Tibial nerve (tissue), 4 donors: ENCODE measurements at places on chromosomes 5 and 9. TPM values are rescaled to one million over a fixed set of nuclear protein-coding genes. Genes with fewer than 3 reads are reported as not detected.
A peak's percentile ranks its signal among the peaks of the same experiment; 100 is the strongest.

GRCh38 chr5:14650052-14650451 is 14.5 kb upstream of the OTULIN start:
- H3K4me1 ChIP-seq, result no peaks in the 10 kb centered on the region
- no peak overlapping the region for H3K4me3 ChIP-seq
- peaks cover 5% of the 10 kb centered on the region for H3K27me3 ChIP-seq
- no peaks in the 10 kb centered on the region for H3K36me3 ChIP-seq

GRCh38 chr5:79992891-79993657 is 2.0 kb upstream of the MTX3 start:
- no peaks in the 10 kb centered on the region for H3K27me3 ChIP-seq
- H3K27ac ChIP-seq, result no peak overlapping the region
- H3K36me3 ChIP-seq, result no peaks in the 10 kb centered on the region
- H3K4me3 ChIP-seq, result no peak overlapping the region
- DNase-seq, result no peak

DNA sequence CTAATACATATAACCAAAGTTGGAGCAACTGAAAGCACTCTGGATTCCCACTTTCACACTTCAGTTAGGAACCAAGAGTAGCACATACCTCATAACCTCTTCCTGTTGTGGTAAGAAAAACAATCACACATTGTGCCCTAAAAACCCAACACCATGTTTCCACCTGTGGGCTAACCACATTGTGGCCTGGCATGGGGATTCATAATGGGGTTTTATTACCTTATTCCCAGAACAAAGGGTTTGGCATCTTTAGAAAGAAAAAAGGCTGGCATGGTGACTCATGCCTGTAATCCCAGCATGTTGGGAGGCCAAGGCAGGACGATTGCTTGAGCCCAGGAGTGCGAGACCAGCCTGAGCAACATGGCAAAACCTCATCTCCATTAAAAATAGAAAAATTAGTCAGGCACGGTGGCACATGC is 60.6 kb downstream of the HSD17B3 start:
- H3K4me3 ChIP-seq, result no peak overlapping the region
- H3K27ac ChIP-seq, result no peak overlapping the region
- DNase-seq, result no peak
- H3K36me3 ChIP-seq, result no peaks in the 10 kb centered on the region
- H3K27me3 ChIP-seq, result no peaks in the 10 kb centered on the region
- H3K4me1 ChIP-seq, result peaks cover 3% of the 10 kb centered on the region

- H3K36me3 ChIP-seq, result no peaks in the 10 kb centered on the region
- H3K4me3 ChIP-seq, result no peak overlapping the region
- H3K4me1 ChIP-seq, result no peaks in the 10 kb centered on the region
- no peaks in the 10 kb centered on the region for H3K27me3 ChIP-seq
- no peak overlapping the region for H3K27ac ChIP-seq
- DNase-seq, result no peak
Observed at GRCh38 chr5:13553896-13554295, 390.6 kb downstream of the DNAH5 start.

DNA sequence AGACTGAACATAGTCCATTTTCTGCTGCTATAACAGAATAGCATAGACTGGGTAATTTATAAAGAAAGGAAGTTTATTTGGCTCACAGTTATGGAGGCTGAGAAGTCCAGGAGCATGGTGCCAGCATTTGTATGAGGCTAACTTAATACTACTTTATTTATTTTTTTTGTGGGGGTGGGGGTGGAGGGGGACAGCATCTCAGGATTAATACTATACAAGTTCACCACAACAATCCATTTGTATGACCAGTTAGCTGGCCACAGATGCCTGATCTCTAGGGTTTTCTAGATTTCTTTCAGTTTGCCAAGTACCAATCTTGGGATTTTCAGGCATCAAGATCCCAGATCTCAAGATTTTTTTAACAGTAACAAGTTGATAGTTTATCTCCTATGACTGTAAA is 20.3 kb downstream of the ANGPTL2 start:
- H3K4me3 ChIP-seq, result no peak overlapping the region
- no peak overlapping the region for H3K27ac ChIP-seq
- DNase-seq, result no peak
- peaks cover 17% of the 10 kb centered on the region for H3K36me3 ChIP-seq
- no peaks in the 10 kb centered on the region for H3K4me1 ChIP-seq

GRCh38 chr9:128124873-128125579 is 2.5 kb downstream of the PTGES2 start:
- H3K27ac ChIP-seq, result no peak overlapping the region
- peak; percentile 53 for DNase-seq
- peak overlapping the region; percentile 10 for H3K4me3 ChIP-seq
- H3K4me1 ChIP-seq, result peaks cover 40% of the 10 kb centered on the region
- no peaks in the 10 kb centered on the region for H3K36me3 ChIP-seq

- H3K27me3 ChIP-seq, result no peaks in the 10 kb centered on the region
- H3K4me3 ChIP-seq, result no peak overlapping the region
- peaks cover 49% of the 10 kb centered on the region for H3K36me3 ChIP-seq
- peaks cover 59% of the 10 kb centered on the region for H3K4me1 ChIP-seq
Observed at GRCh38 chr5:132487095-132487428, 3.5 kb downstream of the IRF1 start.

Gene STING1
- total RNA-seq, result 68.8 TPM

GRCh38 chr9:7115606-7116005 is 357.8 kb downstream of the KDM4C start:
- no peak overlapping the region for H3K4me3 ChIP-seq
- no peak for DNase-seq
- no peaks in the 10 kb centered on the region for H3K27me3 ChIP-seq
- H3K4me1 ChIP-seq, result no peaks in the 10 kb centered on the region
- H3K36me3 ChIP-seq, result no peaks in the 10 kb centered on the region
- no peak overlapping the region for H3K27ac ChIP-seq

GRCh38 chr5:140630292-140631035 is 2.5 kb downstream of the CD14 start:
- H3K4me3 ChIP-seq, result no peak overlapping the region
- no peak overlapping the region for H3K27ac ChIP-seq
- no peaks in the 10 kb centered on the region for H3K36me3 ChIP-seq
- H3K27me3 ChIP-seq, result no peaks in the 10 kb centered on the region
- no peak for DNase-seq

Gene ENC1
- total RNA-seq, result 11.7 TPM

Gene ADGRD2
- total RNA-seq, result not detected

DNA sequence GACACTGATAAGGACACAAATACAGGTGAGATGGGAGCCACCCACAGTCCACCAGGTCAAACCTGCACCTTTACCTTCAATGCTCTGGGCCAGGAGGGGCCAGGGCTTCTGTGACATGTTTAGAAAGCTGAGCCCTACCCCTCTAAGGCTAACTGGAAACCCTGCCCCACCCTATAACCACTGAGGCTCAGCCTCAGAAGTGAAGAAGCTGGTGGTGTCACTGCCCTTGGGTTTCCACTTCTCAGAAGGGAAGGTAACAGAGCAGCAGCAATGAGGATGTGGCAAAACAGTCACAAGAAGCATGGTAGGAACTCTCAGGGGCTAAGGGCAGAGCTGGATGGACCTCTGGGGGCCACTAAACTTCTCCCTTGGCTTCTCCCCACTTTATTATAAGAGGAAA is 6.0 kb downstream of the PDGFRB start:
- no peaks in the 10 kb centered on the region for H3K27me3 ChIP-seq
- no peak for DNase-seq
- H3K36me3 ChIP-seq, result no peaks in the 10 kb centered on the region
- no peak overlapping the region for H3K4me3 ChIP-seq

Gene FAT2
- not detected for total RNA-seq

DNA sequence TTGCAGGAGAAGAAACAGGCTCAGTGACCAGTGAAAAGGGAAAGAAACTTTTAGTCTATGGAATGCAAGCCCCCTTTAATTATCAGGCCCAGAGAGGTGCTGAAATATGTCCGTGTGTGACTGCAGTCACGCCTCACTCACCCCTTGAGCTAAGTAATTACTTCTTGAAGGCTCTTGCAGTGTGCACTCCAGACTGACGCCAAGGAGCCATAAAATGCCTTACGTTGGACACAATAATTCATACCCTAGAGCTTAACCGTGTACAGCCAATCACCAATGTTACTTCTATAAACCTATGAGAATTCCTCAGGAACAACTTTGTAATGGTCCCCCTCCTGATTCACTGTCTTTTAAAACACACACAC is 242.2 kb downstream of the SYK start:
- DNase-seq, result no peak
- H3K4me3 ChIP-seq, result no peak overlapping the region
- no peaks in the 10 kb centered on the region for H3K4me1 ChIP-seq
- no peaks in the 10 kb centered on the region for H3K27me3 ChIP-seq
- no peaks in the 10 kb centered on the region for H3K36me3 ChIP-seq

DNA sequence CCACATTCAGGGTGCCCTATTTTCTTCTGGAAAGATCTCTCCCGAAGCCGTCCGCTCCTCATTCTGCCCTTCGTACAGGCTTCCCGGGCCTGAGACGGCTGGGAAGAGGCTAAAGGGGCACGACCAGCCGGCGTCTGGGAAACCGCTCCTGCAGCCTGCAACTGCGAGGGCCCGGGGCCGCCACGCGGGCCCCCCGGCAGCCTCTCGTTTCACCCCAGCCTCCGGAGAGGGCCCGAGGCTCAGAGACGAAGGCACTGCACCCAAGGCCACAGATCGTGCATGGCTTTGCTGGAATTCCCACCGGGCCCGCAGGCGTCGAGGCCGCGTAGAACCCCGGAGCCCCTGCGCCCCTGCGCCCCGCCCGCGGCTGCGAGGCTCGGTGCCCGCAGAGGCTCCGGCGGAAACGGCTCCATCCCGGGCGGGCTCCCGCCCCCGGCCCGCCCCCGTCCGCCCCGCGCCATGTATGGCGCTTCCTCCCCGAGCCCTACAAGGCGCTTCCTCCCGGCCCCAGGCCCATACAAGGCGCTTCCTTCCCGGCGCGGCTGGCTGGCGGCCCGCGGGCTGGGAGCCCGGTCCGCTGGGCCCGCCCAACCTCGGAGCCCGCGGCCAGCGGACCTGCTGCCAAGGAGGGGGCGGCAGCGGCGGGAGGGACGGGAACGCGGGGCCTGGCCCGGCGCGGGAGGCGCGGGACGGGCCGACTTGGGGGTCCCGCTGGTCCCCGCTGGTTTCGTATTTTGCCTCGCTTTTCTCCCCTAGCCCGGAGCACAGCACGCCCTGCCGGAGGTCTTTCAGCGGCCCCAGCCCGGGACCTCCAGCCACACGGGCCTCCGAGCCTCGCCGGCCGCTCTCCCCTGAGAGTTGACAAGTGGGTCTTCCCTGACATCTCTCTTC is 26.6 kb downstream of the EGR1 start:
- peak overlapping the region; percentile 86 for H3K27ac ChIP-seq
- no peaks in the 10 kb centered on the region for H3K4me1 ChIP-seq
- peak overlapping the region; percentile 61 for H3K4me3 ChIP-seq
- H3K36me3 ChIP-seq, result no peaks in the 10 kb centered on the region
- H3K27me3 ChIP-seq, result peaks cover 13% of the 10 kb centered on the region

- DNase-seq, result no peak
- no peak overlapping the region for H3K4me3 ChIP-seq
- no peak overlapping the region for H3K27ac ChIP-seq
- no peaks in the 10 kb centered on the region for H3K27me3 ChIP-seq
Observed at GRCh38 chr5:76994337-76994736, 35.9 kb upstream of the AGGF1 start.

Gene CCDC112
- total RNA-seq, result 15.0 TPM

DNA sequence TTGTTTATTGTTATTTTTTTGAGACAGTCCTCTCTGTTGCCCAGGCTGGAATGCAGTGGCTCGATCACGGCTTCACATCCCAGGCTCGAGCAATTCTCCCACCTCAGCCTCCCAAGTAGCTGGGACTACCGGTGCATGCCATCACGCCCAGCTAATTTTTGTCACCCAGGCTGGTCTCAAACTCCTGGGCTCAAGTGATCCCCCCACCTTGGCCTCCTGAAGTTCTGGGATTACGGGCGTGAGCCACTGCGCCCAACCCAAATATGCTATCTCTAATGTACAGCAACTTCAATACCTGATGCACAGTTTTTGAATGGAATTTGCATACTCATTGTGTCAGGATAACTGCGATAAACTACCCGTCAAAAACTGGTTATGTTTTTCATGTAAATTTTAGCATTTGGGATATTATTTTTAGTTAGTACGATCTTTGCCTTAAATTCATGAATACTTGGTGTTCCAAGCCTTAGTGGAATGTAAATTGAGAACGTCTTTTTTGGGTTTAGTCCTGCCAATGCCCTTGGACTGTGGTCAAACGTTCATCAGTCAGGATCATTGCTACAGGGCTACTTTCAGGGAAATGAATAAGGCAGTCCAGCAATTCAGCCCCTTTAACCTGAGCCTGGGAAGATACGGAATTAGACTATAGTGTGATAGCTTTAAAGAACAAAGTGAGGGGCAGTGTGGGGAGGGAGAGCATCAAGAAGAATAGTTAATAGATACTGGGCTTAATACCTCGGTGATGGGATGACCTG is 4.4 kb downstream of the UGCG start:
- no peaks in the 10 kb centered on the region for H3K4me1 ChIP-seq
- no peaks in the 10 kb centered on the region for H3K27me3 ChIP-seq
- H3K36me3 ChIP-seq, result no peaks in the 10 kb centered on the region
- H3K4me3 ChIP-seq, result no peak overlapping the region
- H3K27ac ChIP-seq, result peak overlapping the region; percentile 97

- no peak overlapping the region for H3K4me3 ChIP-seq
- no peak for DNase-seq
- no peak overlapping the region for H3K27ac ChIP-seq
- H3K4me1 ChIP-seq, result no peaks in the 10 kb centered on the region
- H3K36me3 ChIP-seq, result no peaks in the 10 kb centered on the region
Observed at GRCh38 chr5:68770551-68770950, 323.3 kb upstream of the SLC30A5 start.
